Muscle of leg (tissue), 16 donors: ENCODE measurements at places on chromosomes 1 and 21. TPM values are rescaled to one million over a fixed set of nuclear protein-coding genes. Genes with fewer than 3 reads are reported as not detected.

DNA sequence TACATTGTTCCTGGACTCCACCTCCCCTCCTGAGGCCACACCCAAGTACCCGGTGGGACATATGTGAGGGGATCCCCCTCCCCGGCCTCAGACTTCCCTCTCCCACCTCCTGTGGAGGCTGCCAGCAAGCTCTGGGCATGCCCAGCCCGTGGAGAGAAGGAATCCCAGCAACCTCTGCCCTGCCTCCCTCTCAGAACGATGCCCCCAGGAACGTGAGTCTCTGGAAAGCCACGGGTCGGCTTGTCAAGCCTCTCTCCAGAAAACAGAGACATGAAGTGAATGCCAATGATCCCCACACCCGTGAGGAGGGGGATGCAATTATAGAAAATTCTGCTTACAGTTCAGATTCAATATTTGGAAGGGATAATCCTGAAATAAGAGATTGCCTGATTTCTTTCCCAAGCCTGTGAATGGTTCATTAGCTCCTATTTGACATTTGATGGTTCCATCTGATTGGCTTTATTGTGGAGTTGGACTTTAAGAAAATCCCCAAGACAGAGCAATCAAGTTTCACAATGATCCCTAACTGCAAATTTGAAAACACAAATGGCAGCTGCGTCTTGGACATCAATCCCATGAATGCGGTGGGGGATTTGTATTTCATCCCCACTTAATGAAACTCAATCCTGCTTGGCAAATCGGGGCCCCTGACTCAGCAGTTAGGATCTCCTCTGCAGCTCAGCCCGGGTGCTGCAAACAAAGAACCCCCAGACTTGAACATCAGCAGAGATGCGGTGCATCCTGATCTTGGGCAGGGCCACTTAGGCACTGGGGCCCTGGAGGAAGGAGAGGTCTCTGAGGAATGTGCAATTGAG is 9.1 kb upstream of the GUCA2B start:
- peak; percentile 30 for DNase-seq

GRCh38 chr21:25362375-25363267 is 244.7 kb downstream of the MRPL39 start:
- no peak for DNase-seq

DNA sequence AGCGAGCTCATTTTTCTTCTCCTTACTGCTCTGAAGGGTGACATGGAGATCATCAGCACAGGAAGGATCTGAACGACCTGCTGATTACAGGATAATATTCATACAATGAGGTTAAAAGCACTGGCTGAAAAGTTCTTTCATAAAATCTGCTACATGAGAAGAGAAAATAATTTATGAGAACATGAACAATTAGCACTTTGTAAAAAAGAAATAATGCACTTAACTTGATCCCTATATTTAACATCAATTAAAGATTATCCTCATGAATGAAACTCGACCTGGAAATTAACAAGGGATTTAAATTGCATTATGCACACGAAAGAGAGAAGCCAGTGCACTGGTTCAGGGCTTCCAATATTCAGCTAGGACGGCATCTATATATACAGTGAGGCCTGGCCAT is 46.6 kb downstream of the RRAGC start:
- no peak for DNase-seq

PRR9 gene
- not detected for polyA plus RNA-seq

DNA sequence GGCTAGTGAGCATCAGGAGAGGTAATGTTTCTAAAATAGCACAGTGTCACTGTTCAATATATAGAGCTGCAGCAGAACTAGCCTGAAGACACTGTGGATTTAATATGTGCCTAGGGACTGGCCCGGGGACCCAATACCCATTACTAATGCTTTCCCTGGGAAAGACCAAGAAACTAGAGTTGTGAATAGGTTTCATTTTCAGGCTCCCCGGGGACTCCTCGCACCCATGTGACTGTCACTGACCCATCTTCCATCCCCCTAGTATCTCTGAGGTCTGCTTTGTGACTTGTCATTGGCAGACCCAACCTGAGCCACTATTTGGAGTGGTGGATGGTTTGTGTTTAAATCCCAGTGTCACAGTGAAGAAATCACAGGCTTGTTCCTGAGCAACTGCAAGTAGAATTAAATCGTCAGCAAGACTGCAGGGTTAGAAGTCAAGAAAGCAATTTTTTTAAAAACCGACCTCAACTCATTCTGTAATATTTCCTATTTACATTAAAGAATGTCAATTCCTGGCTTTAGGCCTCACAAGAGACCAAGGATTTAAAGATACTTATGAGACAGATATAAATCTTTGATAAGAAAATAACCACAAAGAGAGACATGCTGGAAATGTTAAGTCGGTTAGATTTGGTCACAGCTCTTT is 130.0 kb upstream of the TNR start:
- DNase-seq = no peak

GRCh38 chr1:111904478-111905218 is 84.8 kb downstream of the KCND3 start:
- DNase-seq = peak; percentile 37

DNA sequence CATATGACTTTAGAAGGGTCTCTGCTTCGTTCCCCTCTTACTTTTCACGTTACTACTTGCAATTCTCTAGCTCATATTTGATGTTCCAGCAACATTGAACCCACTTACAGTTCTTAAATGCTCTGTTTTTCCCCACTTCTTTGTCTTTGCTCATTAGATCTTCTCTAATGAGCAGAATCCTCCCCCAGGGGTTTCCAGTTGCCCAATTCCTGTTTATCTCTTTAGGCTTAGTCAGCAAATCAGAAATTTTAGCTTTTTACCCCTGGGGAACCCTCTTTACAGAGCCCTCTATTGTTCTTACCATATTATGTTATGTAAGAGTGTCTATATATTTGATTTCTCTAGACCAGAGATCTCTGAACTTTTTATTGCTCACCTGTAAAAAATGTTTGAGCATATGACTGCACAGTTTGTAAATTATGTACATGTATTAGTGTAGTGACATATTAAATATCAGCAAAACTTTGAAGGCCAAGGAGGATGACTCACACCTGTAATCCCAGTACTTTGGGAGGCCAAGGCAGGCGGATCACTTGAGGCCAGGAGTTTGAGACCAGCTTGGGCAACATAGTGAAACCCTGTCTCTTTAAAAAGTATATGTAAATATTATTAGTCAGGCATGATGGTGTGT is 71.4 kb downstream of the FNBP1L start:
- DNase-seq = no peak

- no peak for DNase-seq
Observed at GRCh38 chr1:1612104-1612400, 3.2 kb upstream of the MIB2 start.

DNA sequence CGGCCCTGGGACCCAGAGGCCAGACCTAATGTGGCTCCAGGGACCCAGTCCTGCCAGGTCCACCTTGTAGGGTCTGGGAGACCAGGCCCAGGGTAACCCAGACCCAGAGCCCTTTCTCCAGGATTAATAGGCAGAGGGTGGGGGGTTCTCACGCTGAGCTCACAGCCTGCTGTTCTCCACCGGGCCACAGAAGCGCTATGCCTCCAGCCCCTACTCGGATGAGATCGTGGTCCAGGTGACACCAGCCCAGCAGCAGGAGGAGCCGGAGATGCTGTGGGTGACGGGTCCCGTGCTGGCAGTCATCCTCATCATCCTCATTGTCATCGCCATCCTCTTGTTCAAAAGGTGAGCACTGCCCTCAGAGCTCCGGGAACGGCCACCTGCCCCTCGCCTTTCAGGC is 43.3 kb upstream of the KDM4A start:
- DNase-seq = no peak

- peak; percentile 17 for DNase-seq
Observed at GRCh38 chr1:205948039-205948438, 4.8 kb upstream of the SLC26A9 start.

OR2L5 gene
- polyA plus RNA-seq = not detected

- no peak for DNase-seq
Observed at GRCh38 chr1:150234309-150234565, 1.7 kb downstream of the ANP32E start.

DNA sequence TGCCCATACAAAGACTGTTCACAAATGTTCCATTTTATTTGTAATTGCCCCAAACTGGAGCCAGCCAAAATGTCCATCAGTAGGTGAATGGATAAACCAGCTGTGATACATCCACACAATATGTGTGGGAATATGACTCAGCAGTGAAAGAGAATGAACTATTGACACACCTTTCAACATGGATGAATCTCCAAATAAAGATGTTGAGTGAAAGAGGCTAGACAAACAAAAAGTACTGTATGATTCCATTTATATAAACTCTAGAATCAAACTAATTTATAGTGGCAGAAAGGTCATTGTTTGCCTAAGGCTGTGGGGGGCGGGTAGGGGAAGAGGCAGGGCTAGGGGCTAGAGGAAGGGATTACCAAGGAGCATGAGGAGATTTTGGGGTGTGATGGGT is 4.5 kb downstream of the DHCR24 start:
- no peak for DNase-seq

- no peak for DNase-seq
Observed at GRCh38 chr21:31959881-31960280, 87.1 kb downstream of the HUNK start.

APCS gene
- polyA plus RNA-seq = not detected

DNA sequence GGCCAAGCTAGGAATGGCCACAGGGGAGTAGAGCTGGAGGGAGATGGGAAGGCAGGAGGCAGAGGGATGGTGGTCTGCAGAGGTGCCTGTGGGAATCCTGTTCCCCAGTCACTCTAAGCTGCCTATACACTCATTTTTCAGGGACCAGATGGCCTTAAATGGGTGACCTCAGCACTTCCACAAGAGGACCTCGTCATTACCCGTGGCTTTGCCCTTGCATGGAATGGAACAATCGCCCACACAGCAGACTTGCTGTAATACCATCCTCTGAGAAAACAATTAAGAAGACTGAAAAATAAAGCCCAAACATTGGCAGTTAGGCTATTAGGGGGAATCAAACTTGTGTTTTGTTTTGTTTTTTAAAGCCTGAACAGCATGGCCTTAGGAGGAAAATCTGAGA is 12.9 kb upstream of the TNN start:
- no peak for DNase-seq

GRCh38 chr1:202250982-202251381 is 57.4 kb downstream of the LGR6 start:
- no peak for DNase-seq

DNA sequence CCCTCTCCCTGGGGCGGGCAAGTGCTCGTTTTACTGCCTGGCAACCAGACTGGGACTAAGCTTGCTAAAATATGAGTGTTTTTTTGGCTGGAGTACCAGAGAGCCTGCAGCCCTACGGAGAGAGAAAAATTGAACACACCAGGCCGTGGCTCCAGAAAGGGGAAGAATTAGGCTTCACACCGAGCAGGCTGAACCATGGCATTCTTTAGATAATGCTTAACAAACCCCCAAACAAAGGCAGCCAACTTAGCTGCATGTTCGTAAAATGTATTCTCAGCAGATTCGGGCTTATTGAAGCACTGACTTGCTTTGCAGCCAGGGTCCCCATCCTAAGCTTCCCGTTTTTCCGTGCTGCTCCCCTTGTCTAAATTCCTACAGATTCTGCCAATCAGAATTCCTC is 76.6 kb downstream of the LMX1A start:
- DNase-seq = no peak

DNA sequence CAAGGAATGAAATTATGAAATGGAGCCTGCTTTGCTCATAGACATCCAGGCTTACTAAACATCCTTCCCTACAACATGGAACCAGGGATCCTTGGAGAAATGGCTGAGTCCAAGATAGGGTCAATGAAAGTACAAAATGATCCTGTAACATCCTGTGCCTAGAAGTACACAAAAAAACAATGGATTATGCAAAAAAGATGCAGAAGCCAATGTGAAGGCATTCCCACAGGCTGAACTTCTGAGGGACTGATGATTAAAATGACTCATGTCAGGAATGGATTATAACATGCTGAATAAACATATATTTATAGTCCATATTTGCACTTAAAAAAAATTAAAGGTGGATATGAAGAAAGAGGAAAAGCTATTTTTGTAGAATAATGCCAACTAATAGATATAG is 10.4 kb upstream of the HOOK1 start:
- DNase-seq = no peak

- no peak for DNase-seq
Observed at GRCh38 chr21:19900149-19900548, 1098.1 kb upstream of the NCAM2 start.

ST7L gene
- 19.0 TPM for polyA plus RNA-seq

- DNase-seq = peak; percentile 8
Observed at GRCh38 chr1:61670016-61670415, 54.9 kb downstream of the TM2D1 start.

IL22RA1 gene
- polyA plus RNA-seq = not detected

- no peak for DNase-seq
Observed at GRCh38 chr1:97396463-97396862, 524.4 kb downstream of the DPYD start.

DNA sequence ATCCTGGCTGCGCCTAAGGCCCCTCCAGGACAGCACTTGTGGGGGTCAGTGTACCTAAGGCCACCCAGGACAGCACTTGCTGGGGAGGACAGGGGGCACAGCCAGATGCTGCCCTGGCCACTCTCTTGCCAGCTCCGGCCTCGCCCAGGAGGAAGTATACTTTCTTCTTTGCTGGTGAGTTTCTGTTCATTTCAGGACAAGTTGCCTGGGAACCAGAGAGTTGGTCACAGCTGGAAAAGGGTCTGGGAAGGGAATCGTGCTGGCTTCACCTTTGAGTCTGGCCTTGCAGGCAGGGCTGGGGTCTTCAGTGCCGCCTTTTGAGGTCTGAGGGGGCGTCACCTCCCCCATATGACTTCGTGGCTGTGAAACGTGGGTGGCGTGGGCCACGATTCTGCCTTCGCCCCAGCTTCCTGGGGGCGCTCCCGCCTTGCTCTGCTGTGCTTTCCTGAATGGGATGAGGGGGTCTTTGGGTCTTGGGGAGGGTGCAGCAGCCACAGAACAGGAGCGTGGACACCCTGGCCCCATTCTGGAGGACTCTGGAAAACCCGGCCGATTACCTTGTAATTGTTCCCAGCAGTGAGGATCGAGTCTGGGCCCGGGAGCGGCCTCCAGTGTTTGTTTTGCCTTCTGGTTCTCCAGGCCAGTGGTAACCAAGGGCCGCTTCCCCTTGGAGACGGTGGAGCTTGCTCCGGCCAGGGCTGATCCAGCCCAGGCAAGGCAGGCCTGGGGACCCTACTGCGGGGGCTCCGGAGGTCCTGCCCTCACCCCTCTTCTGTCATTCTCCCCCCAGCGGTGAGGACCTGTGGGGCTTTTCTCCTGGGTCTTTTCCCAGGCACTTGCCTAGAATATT is 45.9 kb downstream of the SPSB1 start:
- DNase-seq = peak; percentile 95

- DNase-seq = peak; percentile 12
Observed at GRCh38 chr21:14814991-14815390, 249.8 kb downstream of the NRIP1 start.

GRCh38 chr1:175933801-175934200 is 190.4 kb upstream of the TNR start:
- peak; percentile 17 for DNase-seq

NGF gene
- 4.6 TPM for polyA plus RNA-seq

GRCh38 chr1:70717656-70718055 is 306.6 kb downstream of the CTH start:
- DNase-seq = no peak

TNN gene
- 9.2 TPM for polyA plus RNA-seq

GRCh38 chr1:156539818-156540355 is 32.5 kb downstream of the IQGAP3 start:
- DNase-seq = peak; percentile 47

FCRL5 gene
- not detected for polyA plus RNA-seq

- peak; percentile 78 for DNase-seq
Observed at GRCh38 chr1:170765712-170766330, 101.9 kb downstream of the PRRX1 start.
